ENCODE measurements at places on chromosomes 3 and 15.
A peak's percentile ranks its signal among the peaks of the same experiment; 100 is the strongest.

- DNase-seq, result no peak
Measured at GRCh38 chr15:93024293-93024692, 64.7 kb downstream of the RGMA start.

- no peak for DNase-seq
Measured at GRCh38 chr3:60729056-60729455, 522.2 kb downstream of the FHIT start.

GRCh38 chr3:197201791-197202452 is 96.5 kb downstream of the DLG1 start:
- DNase-seq, result no peak

- peak; percentile 98 for DNase-seq
Measured at GRCh38 chr3:56980798-56981390, 79.6 kb upstream of the SPATA12 start.

DNA sequence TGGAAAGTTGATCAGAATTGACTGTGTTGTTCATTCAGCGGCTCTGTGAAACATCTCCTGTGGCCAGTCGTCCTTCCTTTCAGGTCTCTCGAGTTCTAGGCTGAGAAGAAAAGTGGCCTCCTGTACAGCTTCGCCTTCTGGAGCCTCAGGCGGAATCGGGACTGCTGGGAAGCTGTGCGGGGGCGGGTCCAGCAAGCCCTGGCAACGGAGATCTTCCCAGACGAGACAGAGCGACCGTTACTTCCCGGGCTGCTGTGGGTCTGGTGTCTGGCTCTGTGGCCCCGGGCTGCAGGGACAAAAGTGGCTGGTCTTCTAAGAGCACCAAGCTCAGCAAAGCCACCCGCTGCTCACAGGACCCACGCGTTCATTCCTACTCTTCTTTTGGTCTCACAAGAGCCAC is 88.6 kb upstream of the CACNA2D3 start:
- no peak for DNase-seq

DNA sequence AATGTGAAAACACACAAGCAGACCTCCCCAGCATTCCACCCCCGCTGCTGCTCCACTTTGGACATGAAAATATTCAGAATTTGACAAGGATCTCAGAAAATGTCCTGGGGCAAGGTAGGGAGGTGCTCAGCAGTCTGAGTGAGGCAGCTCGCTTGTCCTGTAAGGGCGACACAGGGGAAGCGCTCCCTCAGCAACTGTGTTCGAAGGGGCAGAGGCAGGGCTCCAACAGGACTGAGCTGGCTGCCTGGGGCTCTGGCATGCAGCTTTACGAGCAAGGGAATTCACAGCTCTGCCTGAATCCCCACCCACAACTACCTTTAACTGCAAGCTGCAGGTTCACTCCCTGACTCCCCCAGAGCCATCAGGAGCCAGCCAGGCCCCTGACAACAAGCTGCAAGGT is 287.0 kb upstream of the LYSMD4 start:
- no peak for DNase-seq

Data from Kasumi-1 (cell line).